NCI-H526 (cell line): ENCODE measurements at places on chromosomes 2 and 18.

DNA sequence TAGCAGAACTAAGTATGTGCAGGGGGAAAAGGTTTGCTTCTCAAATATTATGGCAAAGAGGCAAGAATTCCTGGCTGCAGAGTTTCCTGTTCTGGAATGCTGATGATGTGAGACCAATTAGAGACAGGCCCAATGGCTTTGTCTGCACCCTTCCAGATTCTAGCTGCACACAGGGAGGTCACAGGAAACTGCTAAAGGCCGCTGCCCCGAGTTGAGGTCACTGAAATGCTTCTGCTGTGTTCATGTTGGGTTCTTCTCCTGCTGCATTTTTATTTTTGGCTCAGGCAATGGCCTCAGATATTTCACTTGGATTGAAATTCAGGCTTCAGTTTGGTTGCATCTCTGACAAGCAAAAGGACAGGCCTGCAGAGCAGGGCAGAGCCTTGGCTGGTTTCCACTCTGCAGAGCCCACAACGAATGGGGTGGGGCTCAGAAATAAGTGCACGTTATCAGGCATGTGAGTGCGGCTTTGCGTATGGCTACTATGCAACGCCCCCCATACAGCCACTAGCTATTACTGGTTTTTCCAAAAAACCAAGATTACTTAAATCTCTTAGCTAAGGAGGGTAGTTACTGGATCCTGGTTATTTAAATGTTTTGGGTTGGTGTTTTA is 66.9 kb upstream of the FZD5 start:
- DNase-seq, result no peak

DNA sequence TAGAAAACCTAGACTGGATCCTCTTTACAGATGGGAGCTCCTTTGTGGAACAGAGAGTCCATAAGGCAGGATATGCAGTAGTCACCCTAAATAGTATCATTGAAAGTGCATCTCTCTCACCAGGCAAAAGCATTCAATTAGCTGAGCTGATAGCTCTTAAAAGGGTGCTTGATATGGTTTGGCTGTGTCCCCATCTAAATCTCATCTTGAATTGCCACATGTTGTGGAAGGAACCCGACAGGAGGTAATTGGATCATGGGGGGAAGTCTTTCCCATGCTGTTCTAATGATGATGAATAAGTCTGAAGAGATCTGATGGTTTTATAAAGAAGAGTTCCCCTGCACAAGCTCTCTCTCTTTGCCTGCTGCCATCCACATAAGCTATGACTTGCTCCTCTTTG is 96.2 kb upstream of the RMP24 start:
- no peak for DNase-seq

GRCh38 chr2:104864280-104865095 is 10.6 kb downstream of the POU3F3 start:
- no peak for DNase-seq

DNA sequence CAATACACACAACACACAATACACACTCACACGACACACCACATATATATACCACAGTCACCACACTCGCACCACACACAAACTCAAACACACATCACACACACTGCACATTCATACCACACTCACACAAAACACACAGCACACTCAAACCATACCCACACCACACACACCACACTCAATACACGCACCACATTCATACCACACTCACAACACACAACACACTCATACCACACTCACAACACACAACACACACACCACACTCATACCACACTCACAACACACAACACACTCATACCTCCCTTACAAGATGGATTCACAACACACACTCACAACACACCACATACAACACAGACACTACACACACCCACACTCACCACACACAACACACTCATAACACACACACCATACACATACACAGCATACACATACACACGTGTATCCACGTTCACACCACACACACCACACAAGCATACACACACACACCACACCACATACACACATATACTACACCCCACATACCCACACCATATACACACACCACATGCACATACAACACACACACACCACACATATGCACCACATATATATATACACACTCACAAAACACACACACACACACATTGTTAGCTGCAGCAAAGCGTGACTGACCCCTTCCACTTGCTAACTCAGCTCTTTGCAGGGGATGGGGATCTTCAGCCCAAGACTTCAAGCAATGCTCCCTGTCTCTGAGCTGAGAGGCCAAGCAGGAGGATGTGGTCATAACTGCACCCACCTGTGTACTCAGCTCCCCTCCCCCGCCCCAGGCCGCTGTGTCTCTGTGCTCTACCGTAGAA is 59.0 kb downstream of the SDC1 start:
- no peak for DNase-seq

- DNase-seq, result no peak
Measured at GRCh38 chr18:36328916-36329315, 31.4 kb downstream of the FHOD3 start.

DNA sequence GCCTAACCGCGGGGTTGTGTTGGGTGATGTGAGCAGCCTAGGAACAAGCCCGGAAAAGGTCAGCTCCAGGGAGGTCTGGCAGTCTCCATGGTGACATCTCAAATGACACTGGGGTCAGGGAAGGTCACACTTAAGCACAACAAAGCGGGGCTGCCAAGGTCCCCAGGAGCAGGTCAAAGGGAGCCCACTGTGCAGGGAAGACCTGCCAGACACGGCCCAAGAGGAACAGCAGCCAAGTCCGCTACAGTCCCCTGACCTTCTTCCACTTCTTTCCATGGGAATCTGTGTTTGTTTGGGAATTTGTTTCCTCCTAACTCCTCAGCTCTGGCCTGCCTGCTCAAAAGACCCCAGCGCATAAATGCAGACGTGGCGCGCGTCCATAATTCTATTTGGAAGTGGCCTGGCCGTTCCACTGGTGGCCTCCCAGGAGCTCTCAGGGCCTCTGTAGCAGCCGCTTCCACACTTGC is 232.1 kb upstream of the COPS8 start:
- no peak for DNase-seq

DNA sequence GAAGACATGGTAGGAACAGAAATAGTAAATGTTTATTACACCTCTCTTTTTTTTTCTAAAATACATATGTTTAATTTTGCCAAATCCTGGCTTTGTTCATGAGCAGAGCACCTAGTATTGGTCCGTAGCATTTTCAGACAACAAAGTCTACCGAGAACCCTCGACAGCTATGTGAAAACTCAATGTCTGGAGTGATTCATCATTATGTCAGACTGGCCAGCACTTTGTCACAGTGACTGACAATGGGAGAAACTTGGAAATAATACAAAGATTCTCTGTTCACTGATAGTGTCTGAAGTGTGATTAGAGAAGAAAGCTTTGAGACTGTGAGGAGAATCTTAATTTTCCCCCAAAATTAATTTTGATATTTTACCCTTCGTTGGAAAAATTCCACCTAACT is 143.0 kb downstream of the HNMT start:
- DNase-seq, result no peak

DNA sequence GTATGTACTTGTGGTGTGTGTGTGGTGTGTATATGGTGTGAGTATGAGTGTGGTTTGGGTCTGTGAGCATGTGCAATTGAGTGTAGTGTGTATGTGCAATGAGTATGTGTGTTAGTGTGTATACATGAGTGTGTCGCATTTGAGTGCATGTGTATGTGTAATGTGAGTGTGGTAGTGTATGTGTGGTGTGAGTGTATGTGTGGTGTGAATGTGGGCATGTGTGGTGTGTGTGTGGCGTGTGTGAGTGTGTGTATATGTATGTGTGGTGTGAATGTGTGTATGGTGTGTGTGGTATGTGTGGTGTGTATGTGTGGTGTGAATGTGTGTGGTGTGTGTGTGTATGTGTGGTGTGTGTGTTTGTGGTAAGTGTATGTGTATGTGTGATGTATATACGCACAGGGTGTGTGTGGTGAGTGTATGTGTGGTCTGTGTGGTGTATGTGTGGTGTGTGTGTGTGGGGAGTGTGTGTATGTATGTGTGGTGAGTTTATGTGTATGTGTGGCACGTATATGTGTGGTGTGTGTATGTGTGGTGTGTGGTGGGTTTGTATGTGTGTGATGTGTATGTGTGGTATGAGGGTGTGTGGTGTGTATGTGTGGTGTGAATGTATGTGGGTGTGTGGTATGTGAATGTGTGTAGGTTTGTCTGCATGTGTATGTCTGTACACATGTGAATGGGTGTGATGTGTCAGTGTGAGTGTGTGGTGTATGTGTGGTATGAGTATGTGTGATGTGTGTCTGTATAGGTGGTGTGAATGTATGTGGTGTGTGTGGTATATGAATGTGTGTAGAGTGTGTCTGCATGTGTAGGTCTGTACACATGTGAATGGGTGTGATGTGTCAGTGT is 123.4 kb downstream of the DOCK10 start:
- DNase-seq, result no peak

DNA sequence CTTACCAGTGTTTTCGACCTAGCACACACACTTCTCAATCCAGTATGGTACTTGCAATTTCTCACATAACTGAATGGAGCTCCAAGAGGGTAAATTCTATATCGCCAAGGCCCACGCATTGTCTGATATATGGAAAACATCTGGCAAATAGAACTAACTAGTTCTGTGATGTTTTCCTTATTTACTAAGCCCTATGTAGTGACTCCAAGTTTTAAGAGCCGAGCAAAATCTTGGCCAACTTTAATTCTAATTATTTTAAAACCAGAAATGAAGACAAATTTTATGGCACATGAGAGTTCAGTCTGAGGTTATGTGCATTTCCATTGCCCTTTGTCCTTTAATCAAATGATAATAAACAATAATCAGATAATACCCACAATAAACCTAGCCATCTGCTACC is 1119.7 kb upstream of the CNTNAP5 start:
- DNase-seq, result no peak

DNA sequence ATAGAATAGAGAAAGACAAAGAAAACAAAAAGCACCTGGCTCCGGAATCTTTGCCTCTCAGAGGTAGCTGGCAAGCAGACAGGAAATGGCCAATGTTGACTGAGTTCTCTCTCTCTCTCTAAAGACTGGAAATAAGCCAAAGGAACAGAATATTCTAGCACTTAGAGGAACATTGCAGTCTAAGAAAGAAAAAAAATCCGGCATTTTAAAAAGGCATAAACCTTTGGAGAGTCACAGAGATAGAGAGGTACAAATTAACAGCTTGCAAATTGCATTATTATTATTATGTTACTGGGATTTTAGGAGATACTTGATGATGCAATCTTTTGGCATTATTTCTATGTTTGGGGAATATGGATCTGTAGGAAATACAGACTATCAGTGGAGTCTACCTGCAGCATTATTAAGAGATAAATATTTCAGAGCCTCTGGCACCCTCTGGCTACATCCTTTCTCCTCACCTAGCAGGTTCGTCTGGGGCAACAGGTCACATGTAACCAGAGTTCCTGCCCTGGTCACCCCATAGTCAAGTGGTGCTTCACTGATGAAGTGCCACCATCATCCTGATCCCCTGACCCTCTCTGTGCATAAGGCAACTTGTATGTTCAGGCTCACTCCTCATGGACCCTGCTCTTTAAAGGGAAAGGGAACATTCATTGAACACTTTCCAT is 318.9 kb upstream of the ACVR2A start:
- DNase-seq, result no peak

DNA sequence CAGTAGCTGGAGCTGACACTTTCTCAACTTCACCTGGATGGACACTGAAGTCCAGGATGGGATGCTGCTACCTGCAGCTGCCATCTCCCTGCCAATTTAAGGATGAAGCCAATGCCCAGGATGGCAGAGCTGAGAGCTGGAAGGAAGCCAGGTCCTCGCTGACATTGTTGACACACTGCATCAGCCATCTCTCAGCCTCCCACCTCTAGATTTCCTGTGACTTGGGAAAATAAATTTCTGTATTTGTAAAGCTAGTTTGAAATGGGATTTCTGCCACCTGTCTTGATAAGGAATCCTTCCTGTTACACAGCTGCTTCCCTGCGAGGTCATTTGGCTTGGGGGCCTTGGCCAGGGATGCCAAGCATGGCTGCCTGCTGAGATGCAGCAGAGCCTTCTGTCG is 43.5 kb downstream of the KCTD1 start:
- no peak for DNase-seq

DNA sequence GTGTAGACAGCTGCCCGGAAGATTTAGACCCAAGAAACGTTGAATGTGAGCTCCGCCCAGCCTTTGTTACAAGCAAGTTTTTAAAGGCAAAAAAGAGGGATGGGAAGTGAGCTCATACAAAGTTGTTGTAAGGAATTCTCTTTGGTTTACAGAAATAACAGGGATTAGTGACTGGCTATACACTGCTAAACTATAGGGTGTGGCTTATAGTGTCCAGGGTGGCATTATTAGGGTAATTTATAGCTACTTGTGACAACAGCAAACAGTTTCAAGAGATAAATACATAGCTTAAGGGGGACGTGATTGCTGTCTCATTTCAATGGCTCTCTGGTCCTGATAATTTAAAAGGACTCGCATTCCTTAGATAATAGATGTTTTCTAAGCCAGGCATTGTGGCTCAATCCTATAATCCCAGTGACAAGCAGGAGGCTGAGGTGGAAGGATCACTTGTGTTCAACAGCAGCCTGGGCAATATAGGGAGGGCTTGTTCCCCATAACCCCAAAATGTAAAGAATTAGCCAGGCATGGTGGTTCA is 66.5 kb upstream of the TGIF1 start:
- no peak for DNase-seq

- DNase-seq, result no peak
Measured at GRCh38 chr2:237539681-237540080, 26.7 kb upstream of the PRLH start.
